ENCODE measurements at places on chromosomes 3 and 15.

GRCh38 chr3:87053553-87053952, 62.6 kb upstream of the VGLL3 start:
- no peak for DNase-seq

DNA sequence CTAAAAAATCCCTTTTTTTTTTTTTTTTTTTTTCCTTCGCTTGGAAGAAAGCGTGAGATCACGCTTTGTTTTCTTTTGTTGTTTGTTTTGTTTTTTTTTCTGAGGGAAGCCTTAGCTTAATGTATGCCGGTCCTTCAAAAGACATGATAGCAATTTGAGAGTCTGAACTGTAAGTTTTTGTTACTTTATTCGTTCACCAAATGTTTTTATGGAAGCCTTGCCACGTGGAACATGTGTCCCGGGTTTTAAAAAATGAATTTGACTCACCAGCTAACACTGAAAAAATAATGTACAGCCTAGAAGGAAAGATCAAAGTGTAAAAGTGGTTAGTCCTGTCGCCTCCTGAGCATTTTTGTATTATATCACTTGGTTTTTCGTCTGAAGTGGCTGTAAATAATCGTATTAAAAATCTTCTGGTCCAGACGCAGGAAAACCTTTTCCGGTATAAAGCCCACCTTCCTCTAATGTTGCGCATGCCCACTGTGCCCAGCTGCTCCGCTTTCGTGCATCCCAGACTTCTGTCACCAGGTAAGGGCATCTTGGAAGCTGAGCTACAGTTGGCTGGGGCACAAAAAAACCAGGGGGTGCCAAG, 795 bp upstream of the MYNN start:
- peak; percentile 64 for DNase-seq

GRCh38 chr3:147426931-147427330, 17.8 kb downstream of the ZIC1 start:
- no peak for DNase-seq

- DNase-seq, result no peak
These were observed 74.7 kb downstream of the CRYBG3 start for GRCh38 chr3:97896547-97896946.

- DNase-seq, result no peak
These were observed 52.7 kb downstream of the RBMS3 start for GRCh38 chr3:29333576-29333975.

DNA sequence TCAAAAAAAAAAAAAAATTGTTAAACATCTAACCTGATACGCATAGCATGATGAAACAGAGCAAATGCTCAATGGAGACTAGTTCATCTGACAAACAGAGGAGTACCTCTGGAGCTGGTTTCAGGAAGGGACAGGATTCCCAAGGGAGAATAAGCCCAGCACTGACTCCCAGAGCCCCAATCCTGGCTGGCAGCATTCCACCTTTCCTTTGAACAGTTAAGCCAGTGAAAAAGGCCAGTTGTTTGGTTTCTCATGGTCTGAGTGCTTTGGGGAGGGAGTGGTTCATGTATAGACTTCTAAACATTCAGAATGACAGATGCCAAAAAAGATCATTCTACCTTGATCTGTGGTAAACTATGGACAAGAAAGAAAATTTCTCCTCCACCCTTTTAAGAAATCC, 277.9 kb upstream of the RARB start:
- no peak for DNase-seq
